A549 treated with Hydrocortisone at 1 μM for 4 hours (cell line): ENCODE measurements at places on chromosomes 7 and 10. TPM values are rescaled to one million over a fixed set of nuclear protein-coding genes. Genes with fewer than 3 reads are reported as not detected.

Gene IGFBP3
- 118 to 196 TPM (median 163 TPM) in 5 replicates for total RNA-seq

Gene AKR1C4
- 0.10 to 0.32 TPM (median 0.30 TPM) in 5 replicates for total RNA-seq

Gene PRKG1
- total RNA-seq, result 0.01 to 0.02 TPM in 2 of 5 replicates, not detected in the others

Gene OR2A1
- total RNA-seq, result not detected in 5 replicates

Gene CCDC126
- 3.1 to 4.2 TPM (median 3.2 TPM) in 5 replicates for total RNA-seq

Gene SPDYE3
- total RNA-seq, result not detected in 5 replicates

Gene LRIT1
- total RNA-seq, result not detected in 5 replicates

Gene NOD1
- total RNA-seq, result 5.5 to 7.4 TPM (median 6.7 TPM) in 5 replicates

Gene DYNC1I1
- 0.06 to 0.32 TPM (median 0.21 TPM) in 4 of 5 replicates, not detected in the other for total RNA-seq

Gene CPVL
- total RNA-seq, result 0.09 to 0.37 TPM (median 0.18 TPM) in 5 replicates

Gene GBX1
- total RNA-seq, result 0.10 to 0.17 TPM in 2 of 5 replicates, not detected in the others

Gene CYP2C19
- not detected in 5 replicates for total RNA-seq

Gene FGFBP3
- 2.1 to 2.6 TPM (median 2.5 TPM) in 5 replicates for total RNA-seq

Gene ZNF511
- 51.5 to 74.7 TPM (median 69.1 TPM) in 5 replicates for total RNA-seq

Gene TEX36
- not detected in 5 replicates for total RNA-seq

Gene VPS37D
- total RNA-seq, result 3.1 to 5.7 TPM (median 4.8 TPM) in 5 replicates

Gene UBTD1
- 15.5 to 22.8 TPM (median 20.0 TPM) in 5 replicates for total RNA-seq

Gene ENO4
- 0.13 to 0.96 TPM (median 0.36 TPM) in 5 replicates for total RNA-seq

Gene TAC1
- total RNA-seq, result not detected in 5 replicates

Gene TUBB8
- 0.06 to 0.22 TPM (median 0.15 TPM) in 3 of 5 replicates, not detected in the others for total RNA-seq

Gene ARHGEF35
- total RNA-seq, result 0.37 to 0.68 TPM (median 0.39 TPM) in 5 replicates

Gene INTS1
- 44.6 to 56.8 TPM (median 51.8 TPM) in 5 replicates for total RNA-seq

Gene NPFFR1
- not detected in 5 replicates for total RNA-seq

Gene SUN3
- 0.09 to 0.32 TPM in 2 of 5 replicates, not detected in the others for total RNA-seq

Gene TMEM273
- total RNA-seq, result not detected in 5 replicates
